GM23248 (cell line): ENCODE measurements at places on chromosomes 1 and 21.

- no peaks in the 10 kb centered on the region for H3K36me3 ChIP-seq
- H3K27ac ChIP-seq, result no peak overlapping the region
- no peak for DNase-seq
- H3K4me1 ChIP-seq, result no peaks in the 10 kb centered on the region
Observed at GRCh38 chr21:25818121-25818520, 83.3 kb downstream of the GABPA start.

DNA sequence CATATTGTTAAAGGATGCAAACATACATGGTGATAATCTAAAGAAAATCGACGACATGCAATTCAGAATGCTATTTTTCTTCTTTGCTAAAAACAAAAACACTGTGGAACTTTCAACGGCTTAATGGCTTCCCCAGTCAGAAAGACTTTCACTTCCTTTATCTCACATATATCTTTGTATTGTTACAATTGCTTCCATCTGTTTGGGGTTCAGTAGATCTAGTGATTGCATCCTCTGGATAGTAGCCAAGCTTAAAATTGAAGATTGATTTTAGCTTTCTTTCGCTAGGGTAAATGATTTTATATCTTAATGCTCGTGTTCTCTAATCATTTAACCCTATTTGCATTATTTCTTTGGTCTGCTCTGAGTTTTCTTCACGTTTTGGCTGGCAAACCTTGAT, 31.8 kb upstream of the ADAMTS1 start:
- no peak overlapping the region for H3K27ac ChIP-seq
- H3K4me1 ChIP-seq, result no peaks in the 10 kb centered on the region
- H3K27me3 ChIP-seq, result no peaks in the 10 kb centered on the region

DNA sequence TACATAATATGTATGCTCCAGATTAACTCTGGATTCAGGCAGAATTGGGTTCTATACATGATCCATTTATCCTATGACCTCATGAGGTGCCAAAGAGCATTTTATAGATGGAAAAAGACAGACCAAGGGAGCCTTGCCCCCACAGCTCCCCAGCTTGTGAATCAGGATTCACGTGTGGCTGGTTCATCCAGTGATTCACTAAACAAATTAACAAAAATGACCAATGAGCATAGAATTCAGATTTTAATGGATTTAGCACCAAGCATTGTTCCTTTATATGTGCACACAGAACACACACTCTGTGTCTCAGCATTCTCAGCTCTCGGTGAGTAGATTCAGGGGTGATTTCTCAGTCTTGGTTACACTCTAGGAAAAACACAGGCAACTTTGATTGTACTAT, 51.7 kb upstream of the BARHL2 start:
- no peak overlapping the region for H3K4me3 ChIP-seq
- no peak for DNase-seq
- H3K4me1 ChIP-seq, result no peaks in the 10 kb centered on the region

GRCh38 chr1:204545202-204545601, 29.0 kb downstream of the MDM4 start:
- DNase-seq, result peak; percentile 61
- H3K4me1 ChIP-seq, result peaks cover 13% of the 10 kb centered on the region
- peaks cover 77% of the 10 kb centered on the region for H3K36me3 ChIP-seq
- no peak overlapping the region for H3K4me3 ChIP-seq
- no peak overlapping the region for H3K27ac ChIP-seq
- H3K27me3 ChIP-seq, result no peaks in the 10 kb centered on the region

DNA sequence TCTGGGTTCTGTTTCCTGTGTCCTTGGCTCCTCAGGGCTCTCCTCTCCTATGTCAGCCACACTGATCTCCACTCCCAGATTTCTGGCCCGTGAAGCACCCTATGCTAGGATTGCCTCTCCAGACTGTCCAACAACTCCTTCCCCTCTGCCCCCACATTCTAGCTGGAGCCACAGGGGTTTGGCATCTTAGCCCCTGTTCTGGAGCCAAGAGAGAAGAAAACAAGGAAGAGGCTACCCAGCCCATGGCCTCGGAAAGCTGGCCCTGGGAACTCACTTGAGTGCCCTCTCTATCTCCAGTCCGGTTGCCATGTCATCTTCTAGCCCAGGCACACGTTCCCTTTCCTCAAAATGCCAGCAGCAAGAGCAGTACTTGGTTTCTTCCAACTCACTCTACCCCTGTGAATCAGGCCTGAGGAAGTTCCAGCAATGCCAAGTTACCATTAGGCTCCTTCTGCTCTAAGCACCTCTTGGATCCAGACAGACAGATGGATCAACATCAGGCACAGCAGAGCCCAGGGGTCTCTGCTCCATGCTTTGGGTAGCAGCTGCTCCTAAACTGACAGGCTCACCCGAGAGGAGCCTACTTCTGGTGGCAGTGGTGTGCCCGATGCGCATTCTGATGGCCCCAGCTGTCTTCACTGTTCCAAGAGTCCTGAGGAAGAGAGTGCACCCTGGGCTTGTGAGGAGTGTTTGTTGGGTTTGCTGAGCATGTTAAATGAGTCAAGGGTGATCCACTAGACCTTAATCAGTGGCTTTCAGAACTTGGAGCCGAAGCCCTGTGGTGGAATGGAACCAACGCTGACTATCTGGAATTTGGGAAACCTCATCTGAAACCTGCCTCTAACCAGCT, 11.6 kb upstream of the GPR61 start:
- H3K4me3 ChIP-seq, result no peak overlapping the region
- no peaks in the 10 kb centered on the region for H3K27me3 ChIP-seq
- DNase-seq, result no peak
- H3K27ac ChIP-seq, result no peak overlapping the region

DNA sequence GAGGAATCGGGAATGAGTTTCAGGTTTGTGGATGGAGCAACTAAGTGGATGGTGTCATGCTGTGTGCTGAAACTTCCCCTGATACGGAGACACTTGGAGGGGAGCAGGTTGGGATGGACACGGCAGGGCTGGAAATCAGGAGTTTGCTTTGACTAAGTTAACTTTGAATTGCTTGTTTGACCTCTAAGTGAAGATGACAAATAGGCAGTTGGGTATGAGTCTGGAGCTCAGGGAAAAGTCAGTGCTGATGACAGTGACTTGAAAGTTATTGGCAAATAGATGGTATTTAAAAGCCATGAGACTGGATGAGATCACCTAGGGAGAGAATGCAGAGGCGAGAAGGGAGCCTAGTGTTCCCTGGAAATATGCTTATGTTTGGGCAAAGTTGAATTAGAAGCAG, 12.8 kb upstream of the ZSCAN20 start:
- no peak overlapping the region for H3K4me3 ChIP-seq
- peak overlapping the region; percentile 73 for H3K27ac ChIP-seq
- no peaks in the 10 kb centered on the region for H3K27me3 ChIP-seq
- peak; percentile 92 for DNase-seq

- DNase-seq, result peak; percentile 65
- H3K4me3 ChIP-seq, result no peak overlapping the region
- no peaks in the 10 kb centered on the region for H3K27me3 ChIP-seq
- no peaks in the 10 kb centered on the region for H3K36me3 ChIP-seq
- H3K4me1 ChIP-seq, result peaks cover 11% of the 10 kb centered on the region; the same call in 1 of the 2 replicates
Observed at GRCh38 chr1:100188617-100189016, 10.6 kb upstream of the LRRC39 start.

GRCh38 chr1:30890502-30891226, 17.9 kb downstream of the SDC3 start:
- DNase-seq, result no peak
- peaks cover 19% of the 10 kb centered on the region for H3K4me1 ChIP-seq
- no peaks in the 10 kb centered on the region for H3K36me3 ChIP-seq
- H3K4me3 ChIP-seq, result no peak overlapping the region

DNA sequence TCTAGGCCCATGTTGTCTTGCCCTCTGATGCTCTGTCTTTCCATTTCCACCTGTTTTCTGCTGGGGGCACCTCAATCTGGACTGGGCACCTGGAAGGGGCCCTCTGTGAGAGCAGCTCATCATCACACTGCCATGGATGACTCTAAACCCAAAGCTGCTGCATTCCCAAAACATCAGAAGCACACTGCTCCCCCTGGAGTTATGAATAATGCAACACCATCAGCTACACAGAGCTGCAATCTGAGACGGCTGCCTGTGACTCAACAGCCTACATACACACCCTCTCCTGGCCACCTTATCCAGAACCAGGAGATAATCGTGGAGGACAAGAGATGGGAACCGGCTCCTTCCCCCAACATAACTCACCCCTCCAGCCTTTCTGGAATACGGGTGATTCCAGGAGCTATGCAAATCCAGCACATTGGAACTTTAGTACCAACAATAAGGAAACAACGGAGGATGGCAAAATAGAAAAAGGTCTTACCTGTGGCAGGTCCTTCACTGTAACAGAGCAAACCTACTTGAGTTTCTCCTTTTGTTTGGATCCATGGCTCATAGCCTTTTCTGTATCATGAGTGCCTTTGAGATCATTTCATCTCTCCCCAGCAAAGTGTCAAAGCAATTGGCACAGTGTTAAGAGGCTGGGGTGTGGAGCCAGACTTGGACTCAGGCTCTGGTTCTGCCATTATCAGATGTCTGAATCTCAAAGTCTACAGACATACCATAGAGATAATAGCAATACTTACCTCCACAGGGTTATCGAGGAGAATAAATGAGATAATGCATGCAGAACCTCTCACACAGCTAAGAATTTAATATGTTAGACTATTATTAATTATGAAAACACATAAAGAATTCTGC, 29.3 kb downstream of the AK2 start:
- H3K27me3 ChIP-seq, result no peaks in the 10 kb centered on the region
- peak; percentile 96 for DNase-seq
- H3K4me1 ChIP-seq, result peaks cover 32% of the 10 kb centered on the region
- peaks cover 7% of the 10 kb centered on the region; the same call in 1 of the 2 replicates for H3K36me3 ChIP-seq
- no peak overlapping the region for H3K27ac ChIP-seq

GRCh38 chr1:83693427-83694126, 305.4 kb downstream of the TTLL7 start:
- no peaks in the 10 kb centered on the region; the same call in 1 of the 2 replicates for H3K4me1 ChIP-seq
- H3K36me3 ChIP-seq, result no peaks in the 10 kb centered on the region
- peaks cover 8% of the 10 kb centered on the region; the same call in 1 of the 2 replicates for H3K27me3 ChIP-seq
- H3K4me3 ChIP-seq, result peak overlapping the region; percentile 51
- DNase-seq, result peak; percentile 12
- H3K27ac ChIP-seq, result no peak overlapping the region

GRCh38 chr1:216476341-216476740, 53.1 kb upstream of the USH2A start:
- DNase-seq, result no peak
- no peaks in the 10 kb centered on the region for H3K4me1 ChIP-seq
- H3K4me3 ChIP-seq, result no peak overlapping the region
- H3K36me3 ChIP-seq, result no peaks in the 10 kb centered on the region
- no peaks in the 10 kb centered on the region; the same call in 1 of the 2 replicates for H3K27me3 ChIP-seq
- H3K27ac ChIP-seq, result no peak overlapping the region

GRCh38 chr1:212586206-212587015, 22.1 kb upstream of the ATF3 start:
- DNase-seq, result no peak
- H3K27ac ChIP-seq, result no peak overlapping the region
- H3K27me3 ChIP-seq, result peaks cover 61% of the 10 kb centered on the region
